BJ (cell line): ENCODE measurements at places on chromosomes 5 and 9.

DNA sequence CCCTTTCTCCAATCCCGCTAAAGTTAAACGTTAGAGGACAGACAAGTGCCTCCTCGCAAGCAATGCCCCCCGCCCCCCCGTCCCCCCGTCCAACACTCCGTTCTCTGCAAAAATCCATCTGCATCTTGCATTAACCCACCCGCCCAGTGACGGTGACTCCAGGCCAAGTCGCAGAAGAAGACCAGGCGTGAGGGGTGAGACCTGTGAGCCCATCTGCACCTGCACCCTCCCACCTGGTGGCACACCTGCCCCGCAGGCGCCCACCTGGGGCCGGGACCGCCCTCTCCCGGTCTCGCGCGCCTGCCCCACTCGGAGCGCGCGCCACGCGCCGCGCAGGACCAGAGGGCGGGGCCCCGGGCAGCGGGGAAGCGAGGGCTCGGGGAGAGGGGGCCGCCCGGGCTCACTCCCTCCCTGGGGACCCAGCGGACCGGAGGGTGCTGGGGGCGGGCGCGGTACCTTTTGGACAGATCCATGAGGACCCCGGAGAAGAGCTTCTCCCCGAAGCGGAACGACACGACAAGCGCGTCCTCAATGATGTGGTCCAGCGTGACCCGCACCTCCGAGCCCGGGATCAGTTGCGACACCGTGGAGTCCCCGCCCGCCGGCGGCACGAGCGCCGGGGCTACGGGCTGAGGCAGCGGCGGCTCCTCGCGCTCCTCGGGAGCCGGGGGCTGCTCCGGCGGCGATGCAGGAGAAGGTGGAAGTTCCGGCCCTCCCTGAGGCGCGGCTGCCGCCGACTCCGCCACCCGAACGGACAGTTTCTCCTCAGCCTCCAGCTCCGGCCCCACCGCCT is 705 bp downstream of the PWWP2A start:
- no peak for DNase-seq

DNA sequence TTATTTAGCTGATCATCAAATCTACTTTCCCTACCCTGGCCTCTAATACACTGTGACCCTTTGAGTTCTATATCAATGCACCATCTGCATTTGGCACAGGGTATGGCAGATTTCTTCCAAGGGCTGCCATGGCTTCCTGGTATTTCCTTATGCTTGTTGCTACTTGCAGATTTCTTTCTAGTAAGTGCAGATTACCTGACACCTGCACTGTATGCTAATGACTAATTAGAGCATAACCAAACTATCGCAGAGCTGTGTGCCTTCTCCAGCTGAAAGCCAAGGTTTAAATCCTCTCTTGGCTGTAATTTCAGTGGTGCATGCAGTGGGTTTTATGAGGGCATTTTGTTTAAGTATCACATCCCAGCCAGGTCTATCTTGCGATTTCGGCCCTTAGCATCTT is 293.7 kb downstream of the KIF4B start:
- DNase-seq = no peak

DNA sequence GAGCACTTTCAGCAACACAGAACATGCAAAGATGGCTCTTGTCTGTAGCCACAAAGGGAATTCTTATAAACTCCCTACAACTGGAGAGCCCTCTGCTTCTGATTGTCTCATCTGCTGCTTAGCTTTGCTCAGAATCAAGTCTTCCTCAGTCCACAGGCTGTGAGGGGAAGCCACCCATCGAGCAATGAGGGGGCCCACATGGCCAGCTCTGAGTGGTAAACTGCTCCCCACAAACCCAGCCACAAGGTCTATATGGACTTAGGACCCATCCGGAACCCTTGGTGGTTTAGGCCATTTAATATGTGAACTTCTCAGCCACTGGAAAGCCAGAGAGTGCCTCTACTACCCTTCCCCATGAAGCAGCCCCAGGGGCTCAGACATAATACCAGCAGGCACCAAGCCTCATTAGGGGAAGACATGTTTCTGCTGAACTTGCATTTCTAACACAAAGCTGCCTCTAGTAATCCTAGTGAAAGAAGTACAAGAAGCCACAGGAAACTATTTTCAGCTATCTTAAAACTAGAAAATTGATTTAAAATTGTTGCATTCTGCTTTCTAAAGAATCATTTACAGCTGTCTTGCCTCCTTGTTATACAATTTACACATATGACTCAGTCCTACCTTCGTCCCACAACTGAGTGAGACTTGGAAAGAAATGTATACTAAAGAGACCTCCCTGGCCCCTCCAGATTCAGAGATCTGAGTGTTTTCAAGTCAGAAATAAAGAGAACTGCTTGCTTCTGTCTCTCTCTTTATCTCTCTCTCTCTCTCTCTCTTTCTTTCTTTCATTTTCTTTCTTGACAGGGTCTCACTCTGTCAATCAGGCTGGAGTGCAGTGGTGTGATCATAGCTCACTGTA is 90.2 kb downstream of the ESM1 start:
- no peak for DNase-seq

GRCh38 chr5:172164769-172165212 is 23.2 kb downstream of the STK10 start:
- DNase-seq = no peak

- DNase-seq = no peak
These were observed 14.1 kb upstream of the SPDL1 start for GRCh38 chr5:169569513-169569912.

DNA sequence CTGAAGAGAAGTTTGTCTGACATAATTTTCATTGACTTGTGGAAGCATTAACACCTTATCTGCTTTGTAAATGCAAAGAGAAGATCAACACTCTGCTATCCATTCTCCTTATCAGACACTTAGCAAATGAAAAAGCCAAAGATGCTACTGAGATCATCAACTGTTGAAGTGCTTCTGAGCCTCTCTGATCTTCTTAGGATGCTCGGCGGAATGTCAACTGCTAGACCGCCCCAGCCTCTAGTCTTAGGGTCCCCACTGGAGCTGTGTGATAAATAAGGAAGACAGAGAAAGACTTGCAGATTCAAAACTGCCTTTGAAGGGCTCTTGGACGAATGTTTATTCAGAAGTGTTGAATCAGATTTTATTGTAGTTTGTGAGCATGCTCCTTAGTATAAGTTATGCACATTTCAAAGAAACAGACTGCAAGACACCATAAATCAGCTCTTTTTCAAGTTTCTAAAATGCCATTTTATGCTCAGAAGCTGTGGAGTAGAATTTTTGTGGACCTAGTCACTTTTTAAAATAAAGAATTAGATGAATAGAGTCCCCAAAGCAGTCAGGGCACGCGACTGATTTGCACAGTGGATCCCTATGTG is 197.9 kb downstream of the DIRAS2 start:
- no peak for DNase-seq

DNA sequence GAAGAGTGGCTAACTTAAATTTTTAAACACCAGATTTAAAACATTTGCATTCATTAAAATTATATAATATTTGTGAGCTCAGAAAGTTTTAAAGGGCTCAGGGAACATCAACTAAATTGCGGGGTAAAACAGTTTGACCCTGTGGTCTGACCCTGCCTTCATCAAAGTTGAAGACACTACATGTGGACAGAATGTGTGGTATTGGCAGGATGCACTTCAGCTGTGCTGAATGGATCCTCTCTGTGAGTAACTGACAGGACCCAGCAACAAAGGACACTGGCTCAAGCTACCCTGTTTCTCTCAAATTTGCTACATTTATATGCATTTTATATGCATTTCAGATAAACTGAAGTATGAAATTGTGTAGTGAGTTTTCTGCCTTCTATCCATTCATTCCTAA is 288.5 kb downstream of the ZNF608 start:
- no peak for DNase-seq

GRCh38 chr9:8494571-8494970 is 695.0 kb upstream of the DMAC1 start:
- DNase-seq = no peak

GRCh38 chr5:103569313-103570060 is 6.9 kb upstream of the NUDT12 start:
- DNase-seq = no peak

GRCh38 chr9:34715639-34716215 is 5.8 kb upstream of the CCL21 start:
- DNase-seq = no peak

- no peak for DNase-seq
These were observed 5.2 kb upstream of the BARX1 start for GRCh38 chr9:93960221-93960970.

DNA sequence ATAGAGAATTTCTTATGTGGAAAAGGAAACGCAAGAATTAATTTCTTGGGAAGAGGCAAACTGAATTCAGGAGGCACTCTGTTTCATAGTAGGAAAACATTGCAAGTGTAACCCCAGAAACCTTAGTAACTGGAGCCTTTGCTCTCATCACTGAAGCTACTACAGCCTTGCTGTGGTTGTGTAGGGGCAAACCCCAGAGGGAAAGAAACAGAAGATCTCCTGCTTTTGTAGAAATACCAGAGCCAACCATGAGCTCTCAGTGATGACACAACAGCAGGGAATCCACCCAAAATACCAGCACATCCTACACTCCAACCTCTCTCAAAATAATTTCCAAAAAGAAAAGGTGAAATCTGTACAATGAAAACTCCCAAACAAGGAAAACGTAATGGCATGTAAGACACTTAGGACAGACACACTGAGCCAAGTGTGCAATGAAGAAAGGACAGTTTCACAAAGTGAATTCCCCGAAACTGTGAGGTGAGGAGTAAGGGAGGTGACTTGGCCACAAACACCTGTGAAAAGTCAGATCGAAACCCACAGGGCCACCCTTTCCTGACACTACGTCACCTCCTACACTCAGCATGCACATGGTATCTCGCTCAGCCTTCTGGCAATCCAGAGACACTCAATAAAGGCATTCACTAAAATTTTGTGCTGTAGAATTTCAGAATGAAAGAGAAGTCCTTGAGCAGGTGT is 8.5 kb upstream of the ACSL6 start:
- no peak for DNase-seq

GRCh38 chr5:19314840-19315239 is 673.2 kb downstream of the CDH18 start:
- no peak for DNase-seq

- DNase-seq = no peak
These were observed 155.0 kb downstream of the TMEM167A start for GRCh38 chr5:82922086-82922734.

DNA sequence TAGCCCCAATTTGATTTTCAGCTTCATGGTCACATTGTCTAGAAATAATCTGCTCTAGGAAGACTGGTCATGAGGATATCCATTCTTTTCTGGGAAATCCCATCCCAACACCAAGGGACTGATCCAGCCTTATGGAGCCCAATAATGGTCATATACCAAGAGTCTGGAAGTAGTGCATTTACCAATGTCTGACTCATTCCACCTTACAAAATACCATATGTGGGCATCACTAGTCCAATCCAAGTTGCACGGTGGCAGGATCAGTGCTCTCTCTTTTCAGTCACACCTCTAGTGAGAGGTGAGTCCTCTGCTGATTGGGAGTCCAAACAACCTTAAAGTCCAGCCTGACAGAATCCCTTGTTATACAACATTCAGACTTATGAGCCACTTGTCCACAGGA is 73.7 kb downstream of the FEM1C start:
- no peak for DNase-seq

DNA sequence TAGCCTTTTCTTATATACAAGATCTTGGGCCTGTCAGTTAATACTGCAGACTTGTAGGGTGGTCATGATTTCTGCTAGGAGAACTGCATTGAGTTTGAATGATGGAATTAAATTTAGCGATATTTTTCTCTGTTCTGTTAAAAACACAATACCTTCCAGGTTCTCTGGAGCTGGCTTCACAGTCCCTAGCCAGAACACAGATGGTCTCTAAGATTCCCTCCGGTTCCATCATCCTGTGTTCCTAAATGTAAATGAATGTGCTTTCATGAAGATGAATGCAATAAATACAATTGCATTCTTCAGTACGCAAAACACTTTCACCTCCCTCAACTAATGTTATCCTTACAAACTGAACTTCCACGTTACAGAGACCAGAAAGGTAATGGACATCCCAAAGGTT is 264.9 kb downstream of the ASTN2 start:
- DNase-seq = no peak

- no peak for DNase-seq
These were observed 29.0 kb downstream of the PDE6A start for GRCh38 chr5:149915392-149916260.

DNA sequence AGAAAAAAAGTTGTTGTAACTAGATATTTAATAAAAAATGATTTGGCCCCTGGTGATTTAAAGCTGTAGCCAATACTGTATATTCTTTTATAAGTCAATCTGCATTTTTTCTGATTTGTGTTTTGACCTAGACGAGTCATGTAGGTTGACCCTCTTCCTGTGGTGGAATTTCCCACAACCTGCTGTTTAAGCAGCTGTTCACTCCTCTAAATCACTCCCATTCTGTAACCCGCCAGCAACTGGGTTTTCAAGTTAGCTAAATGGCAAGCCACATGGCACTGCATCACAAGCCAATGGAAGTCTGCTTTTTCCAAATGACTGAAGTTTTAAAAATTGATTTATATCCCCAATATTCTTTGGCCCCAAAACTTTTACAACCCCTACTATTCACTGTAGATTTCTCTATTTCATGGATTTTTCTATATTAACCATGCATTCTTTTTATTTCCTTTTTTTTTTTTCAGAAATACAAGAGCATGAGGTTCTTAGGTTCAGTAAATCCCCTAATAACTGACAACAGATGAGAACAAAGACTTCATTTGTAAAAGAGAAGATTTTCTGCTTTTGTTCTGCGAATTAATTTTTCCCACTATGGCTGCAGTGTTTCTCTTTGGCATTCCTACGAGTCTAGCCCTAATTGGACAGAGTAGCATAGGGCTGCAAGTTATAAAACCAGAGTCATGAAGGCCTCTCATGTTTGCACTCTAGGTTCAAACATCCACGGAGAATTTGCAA is 184.5 kb upstream of the TLE4 start:
- DNase-seq = no peak

DNA sequence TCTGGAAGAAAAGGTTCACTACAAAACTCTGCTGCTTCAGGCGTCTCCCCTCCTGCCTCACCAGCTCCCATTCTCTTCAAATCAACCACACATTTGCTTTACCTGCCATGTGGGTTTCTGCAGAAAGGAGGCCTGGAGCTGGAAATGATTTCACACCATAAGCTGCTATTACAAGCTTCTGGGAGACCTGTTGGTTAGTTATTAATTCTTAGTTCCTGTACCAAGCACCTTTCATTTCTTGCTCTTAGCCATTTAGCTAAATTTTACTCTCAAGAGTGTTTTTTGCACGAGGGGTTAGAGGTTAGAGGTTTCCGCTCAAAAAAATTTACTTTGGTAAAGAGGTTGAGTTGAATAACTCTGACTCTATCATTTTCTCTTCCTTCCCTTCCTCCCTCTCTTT is 70.3 kb downstream of the MAP1B start:
- DNase-seq = no peak

DNA sequence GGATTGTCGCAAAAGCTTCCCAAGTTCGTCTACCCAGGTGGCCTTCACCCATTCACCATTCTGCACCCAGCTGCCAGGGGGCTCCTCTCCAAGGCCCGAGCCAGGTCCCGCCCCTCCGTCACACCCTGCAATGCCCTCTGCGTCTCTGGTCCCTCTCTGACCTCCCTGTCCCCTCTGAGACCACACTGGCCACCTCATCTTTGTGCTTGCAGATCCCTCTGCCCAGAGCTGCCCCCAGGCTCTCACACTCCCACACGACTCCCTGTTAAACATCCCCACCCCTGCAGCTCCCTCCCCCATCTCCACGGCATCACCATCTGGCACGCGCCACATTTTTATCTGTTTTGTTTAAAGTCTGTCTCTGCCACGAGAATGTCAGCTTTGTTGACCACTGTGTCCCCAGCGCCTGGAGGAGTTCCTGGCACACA is 243.6 kb downstream of the PBX3 start:
- DNase-seq = no peak

- DNase-seq = no peak
These were observed 458.6 kb upstream of the CLINT1 start for GRCh38 chr5:158317507-158317906.

- no peak for DNase-seq
These were observed 220.1 kb downstream of the PRR16 start for GRCh38 chr5:120684213-120684612.
